EH (cell line): ENCODE measurements at places on chromosomes 16 and 17.
A peak's percentile ranks its signal among the peaks of the same experiment; 100 is the strongest.

GRCh38 chr16:14186795-14187221, 115.7 kb downstream of the MRTFB start:
- peak; percentile 38 for DNase-seq

GRCh38 chr16:4746215-4746614, 11.9 kb downstream of the DNAAF8 start:
- no peak for DNase-seq

- DNase-seq = no peak
These were observed 6.1 kb downstream of the CMTM1 start for GRCh38 chr16:66572356-66572755.

DNA sequence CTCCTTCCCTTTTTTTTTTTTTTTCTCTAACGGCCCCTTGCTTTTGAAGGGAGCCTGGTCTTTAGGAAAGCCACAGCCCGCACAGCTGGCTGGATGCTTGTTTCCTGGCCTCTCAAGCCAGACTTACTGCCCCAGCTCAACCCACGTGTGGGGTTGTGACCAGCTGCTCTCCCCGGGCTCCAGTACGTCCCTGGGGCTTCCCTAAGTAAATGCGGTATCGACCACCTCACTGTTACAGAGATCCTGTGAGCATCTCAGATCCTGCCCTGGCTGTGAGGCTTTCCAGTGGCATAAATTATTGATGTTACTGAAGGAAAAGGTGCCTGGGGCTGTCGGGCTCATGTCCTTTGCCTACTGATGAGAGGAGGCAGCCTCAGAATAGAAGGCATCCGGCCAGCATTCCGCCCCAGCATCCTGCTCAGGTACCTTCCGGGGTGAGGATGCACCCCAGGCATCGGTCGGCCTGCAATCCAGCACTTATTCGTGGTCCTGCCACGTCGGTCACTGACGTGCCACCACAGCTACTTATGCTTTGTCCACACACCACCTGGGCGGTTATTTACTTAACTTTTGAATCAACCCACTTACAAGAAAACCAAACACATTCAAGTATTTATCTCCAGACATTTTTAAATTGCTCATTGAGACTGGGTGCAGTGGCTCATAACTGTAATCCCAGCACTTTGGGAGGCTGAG, 9.6 kb downstream of the GPRC5B start:
- no peak for DNase-seq

- DNase-seq = no peak
These were observed 65.7 kb downstream of the CEP112 start for GRCh38 chr17:66126231-66126630.

- no peak for DNase-seq
These were observed 8.1 kb downstream of the CTRL start for GRCh38 chr16:67923414-67924116.

GRCh38 chr16:54326266-54326662, 39.7 kb upstream of the IRX3 start:
- peak; percentile 20 for DNase-seq

GRCh38 chr17:49851387-49852291, 3.8 kb upstream of the TAC4 start:
- DNase-seq = peak; percentile 78

DNA sequence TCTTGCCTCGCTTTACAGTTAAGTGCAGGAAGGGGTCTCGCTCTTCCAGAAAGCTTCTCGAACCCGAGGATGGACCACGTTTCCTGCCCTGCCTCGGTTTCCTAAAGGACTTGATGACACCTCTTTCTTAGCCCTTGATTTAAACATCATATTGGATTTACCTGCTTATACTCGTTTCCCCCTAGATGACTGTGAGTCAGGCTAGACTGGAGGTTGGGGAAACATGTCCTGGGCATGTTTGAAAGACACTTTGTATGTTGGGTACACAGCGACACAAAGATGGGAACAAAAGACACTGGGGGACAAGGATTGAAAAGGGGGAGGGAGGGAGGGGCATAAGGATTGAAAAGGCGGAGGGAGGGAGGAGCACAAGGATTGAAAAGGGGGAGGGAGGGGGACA, 30.0 kb downstream of the SDK2 start:
- DNase-seq = no peak

- peak; percentile 96 for DNase-seq
These were observed 10.8 kb upstream of the MTMR4 start for GRCh38 chr17:58525239-58525638.

DNA sequence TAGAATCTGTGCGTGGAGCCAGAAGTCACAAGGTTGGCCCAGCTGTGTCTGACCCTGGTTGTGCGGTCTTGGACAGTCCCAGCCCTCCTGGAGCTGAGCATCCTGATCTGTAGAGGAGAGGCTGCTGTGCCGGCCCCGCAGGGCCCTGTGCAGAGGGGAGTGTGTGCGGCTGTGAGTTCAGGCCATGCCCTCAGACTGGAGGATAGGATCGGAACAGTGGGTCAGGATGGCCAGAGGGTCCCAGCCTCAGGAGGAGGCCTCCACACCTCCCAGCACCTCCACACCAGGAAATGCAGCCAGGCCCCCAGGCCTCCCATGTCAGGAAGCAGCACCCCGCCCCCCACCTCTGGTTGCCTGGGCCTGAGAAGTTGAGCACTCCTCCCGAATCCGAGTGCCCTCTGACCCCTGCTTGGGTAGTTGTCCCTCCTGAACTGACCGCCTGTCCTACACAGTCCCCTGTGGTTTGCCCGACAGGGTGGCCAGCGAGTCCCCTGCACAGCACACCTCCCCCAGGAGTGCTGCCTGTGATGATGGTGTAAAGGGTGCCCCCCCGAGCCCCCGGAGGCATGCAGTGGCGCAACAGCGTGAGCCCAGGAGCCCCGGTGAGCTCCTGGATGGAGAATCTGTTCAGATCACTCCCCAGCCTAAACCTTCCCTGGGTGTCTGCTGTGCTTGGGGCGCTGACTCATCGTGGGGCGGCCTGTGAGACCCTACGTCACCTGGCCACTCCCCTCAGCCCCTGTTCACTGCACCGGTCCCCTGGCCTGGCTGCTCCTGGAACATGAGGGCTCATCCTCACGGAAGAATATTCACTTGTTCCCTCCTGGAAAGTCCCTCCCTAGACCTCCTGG, 285.2 kb downstream of the SEC14L1 start:
- peak; percentile 75 for DNase-seq

DNA sequence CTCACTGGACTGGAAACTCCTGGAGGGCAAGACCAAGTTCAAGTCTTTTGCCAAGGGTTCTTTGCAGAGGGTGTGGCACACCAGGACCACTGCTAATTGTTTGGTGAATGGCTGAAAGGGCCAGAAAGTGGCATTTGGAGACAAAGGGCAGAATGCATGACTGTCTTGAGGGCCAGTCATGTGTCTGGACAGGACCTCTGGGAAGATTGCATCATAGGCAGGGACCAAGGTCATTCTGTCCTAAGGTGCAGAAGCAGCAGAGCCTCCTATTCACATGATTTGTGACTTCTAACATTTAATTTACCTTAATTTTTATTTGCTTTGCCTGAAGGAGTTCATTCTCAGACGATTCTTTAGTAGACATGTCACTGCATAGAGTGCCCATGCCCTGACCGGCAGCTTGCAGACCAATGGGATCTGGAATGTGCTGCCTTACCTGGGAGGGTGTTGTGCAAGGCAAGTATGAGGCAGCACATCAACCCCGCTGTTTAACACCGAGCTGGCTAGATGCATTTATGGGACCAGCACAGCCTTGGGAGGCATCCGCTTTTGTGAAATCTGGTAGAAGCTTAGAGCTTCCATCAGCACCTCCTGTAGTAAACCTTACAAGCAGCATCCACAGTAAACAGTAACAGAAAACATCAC, 62.3 kb upstream of the MAF start:
- no peak for DNase-seq

DNA sequence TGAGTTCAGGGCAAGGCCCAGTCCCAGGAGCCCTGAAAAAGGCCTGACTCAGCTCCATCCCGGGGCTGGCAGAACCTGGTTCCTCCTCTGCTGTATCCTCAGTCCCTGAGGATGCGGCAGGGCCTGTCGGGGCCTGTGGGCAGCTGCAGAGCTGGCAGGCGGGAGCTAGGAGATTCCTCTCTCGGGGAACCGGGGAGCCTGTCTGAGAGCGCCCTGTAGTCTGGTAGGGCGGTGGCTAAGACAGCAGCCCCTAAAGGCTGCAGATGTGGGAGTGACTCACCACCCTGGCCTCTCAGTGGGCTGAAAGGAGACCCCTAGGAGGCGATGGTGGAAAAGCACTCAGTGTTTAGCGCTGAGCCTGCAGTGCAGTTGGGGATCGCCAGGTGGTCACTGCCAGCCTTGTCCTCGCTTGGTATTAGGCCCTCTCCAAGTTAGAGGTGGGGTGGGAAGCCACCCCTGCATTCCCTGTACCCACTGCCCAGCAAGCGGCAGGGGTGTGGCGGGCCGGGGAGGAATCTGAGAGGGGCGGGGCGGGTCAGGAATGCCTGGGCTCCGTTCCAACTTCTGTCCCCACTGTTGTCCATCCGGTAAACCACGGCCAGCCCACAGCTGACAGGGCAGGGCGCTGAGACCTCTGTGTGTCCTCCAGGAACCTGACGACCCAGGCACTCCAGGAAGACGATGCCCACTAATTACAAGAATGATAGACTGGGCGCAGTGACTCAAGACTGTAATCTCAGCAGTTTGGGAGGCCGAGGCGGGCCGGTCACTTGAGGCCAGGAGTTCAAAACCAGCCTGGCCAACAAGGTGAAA, 29.5 kb upstream of the CDH1 start:
- peak; percentile 67 for DNase-seq

GRCh38 chr16:87635541-87636049, 33.3 kb downstream of the JPH3 start:
- DNase-seq = peak; percentile 50
